Globus pallidus (tissue), 1 donor: ENCODE measurements at places on chromosomes 3 and 15.
A peak's percentile ranks its signal among the peaks of the same experiment; 100 is the strongest.

GRCh38 chr15:93185796-93186195 lies 96.8 kb upstream of the RGMA start:
- no peak for DNase-seq

GRCh38 chr3:115853104-115853503 lies 229.8 kb downstream of the GAP43 start:
- DNase-seq: no peak

- DNase-seq: no peak
Observed at GRCh38 chr15:77413699-77414349, 6.1 kb downstream of the PEAK1 start.

GRCh38 chr3:108295421-108296175 lies 750 bp upstream of the HHLA2 start:
- no peak for DNase-seq

DNA sequence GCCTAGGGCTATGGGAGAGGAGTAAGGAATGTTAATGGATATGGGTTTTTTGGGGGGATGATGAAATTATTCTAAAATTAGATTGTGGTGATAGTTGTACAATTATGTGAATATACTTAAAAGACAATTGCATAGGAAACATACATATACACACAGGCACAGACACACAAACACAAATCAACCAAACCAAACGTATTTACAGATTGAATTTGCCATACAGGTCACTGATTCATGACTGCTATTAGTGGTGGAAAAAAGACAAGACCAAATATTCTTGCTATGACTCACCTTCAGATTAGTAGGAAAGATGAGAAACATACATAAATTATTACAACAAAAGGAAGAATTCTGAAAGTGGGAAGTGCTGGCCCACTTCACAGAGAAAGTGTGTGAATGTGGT lies 85.3 kb downstream of the C3orf38 start:
- DNase-seq: no peak

GRCh38 chr3:39107388-39108199 lies at the start of the genes GORASP1 and TTC21A:
TSS of gene GORASP1 (minus strand) at chr3:39107627. CDS start at chr3:39107541, 86 bp downstream.
TSS of gene TTC21A (plus strand) at chr3:39107680. CDS start at chr3:39107838, 158 bp downstream.
- peak; percentile 93 for DNase-seq

GRCh38 chr15:58163985-58164384 lies 25.8 kb downstream of the AQP9 start:
- DNase-seq: no peak

DNA sequence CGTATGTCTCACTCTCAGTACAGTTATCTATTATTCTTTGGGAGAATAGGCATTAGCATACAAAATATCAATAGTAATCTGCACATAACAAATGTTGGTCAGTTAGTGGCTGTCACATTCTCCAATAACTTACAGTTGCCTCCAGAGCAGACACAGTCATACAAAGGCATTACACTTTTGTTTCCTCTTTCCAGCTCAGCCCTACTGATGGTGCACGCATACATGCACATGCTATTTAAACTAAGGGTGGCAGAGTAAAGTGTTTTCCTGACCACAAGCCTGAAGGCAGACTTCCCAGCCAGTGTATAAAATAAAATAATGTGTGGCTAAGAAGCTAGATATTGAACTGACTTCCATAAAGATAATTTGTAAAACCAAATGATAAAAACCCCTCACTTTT lies 47.6 kb downstream of the PHLDB2 start:
- DNase-seq: no peak

DNA sequence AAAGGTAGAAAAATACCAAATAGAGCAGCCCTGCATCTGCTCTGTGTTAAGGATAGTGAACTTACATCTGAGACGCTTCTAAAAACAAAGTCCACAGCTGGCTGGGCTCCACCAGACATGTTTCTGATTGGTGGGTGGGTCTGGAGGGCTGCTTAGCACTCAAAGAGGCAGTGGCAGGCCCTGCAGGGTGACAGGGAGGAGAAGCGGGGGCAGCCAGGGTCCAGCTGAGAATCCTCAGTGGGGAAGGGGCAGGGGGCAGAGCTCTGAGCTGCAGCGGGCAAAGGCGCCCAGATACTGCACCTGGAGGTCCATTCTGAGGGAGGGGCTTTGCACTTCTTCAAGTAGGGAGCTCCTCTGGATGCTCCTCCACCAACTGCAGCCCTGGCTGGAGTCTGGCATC lies 28.1 kb downstream of the PRR23E start:
- no peak for DNase-seq

- DNase-seq: no peak
Observed at GRCh38 chr15:57562196-57562769, 29.4 kb upstream of the MYZAP start.

- peak; percentile 40 for DNase-seq
Observed at GRCh38 chr3:177361081-177361938, 164.0 kb upstream of the TBL1XR1 start.

- DNase-seq: peak; percentile 77
Observed at GRCh38 chr3:159763602-159764489, 224.8 kb upstream of the IL12A start.

DNA sequence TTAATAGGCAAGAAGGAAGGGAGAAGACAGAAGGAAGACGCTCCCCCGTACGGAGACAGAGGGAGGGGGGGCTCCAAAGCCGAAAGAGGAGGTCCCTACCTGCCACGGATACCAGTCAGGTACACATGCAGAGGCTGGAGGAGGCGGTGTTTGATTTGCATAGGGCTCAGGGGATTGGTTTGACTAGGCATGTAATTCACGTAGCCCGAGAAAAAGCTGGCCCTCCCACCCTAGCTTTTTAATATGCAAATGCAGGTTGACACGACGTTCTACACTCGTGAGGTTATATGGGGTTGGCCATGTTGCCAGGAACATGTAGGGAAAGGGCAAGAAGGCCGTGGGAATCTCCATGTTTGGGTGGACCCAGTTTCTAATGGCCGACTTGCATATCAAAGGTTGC lies 29.8 kb downstream of the ZNF592 start:
- no peak for DNase-seq

DNA sequence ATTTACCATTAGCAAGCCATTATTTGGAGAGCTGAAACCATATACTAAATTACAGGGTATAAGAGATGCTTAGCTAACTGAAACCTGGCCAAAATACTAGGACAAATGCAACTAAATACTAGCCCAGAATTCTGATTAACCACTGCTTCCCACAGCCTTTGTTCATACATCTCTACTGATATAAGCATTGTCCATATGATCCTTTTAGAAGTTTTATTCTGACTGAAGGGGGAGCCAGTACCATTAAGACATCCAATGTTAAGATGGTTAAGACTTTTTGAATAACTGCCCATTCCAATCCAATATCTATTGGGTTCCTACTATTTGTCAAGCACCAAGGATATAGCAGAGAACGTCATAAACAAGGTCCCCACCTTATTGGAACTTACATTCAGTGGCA lies 421.3 kb downstream of the FOXP1 start:
- no peak for DNase-seq

GRCh38 chr3:185361920-185362319 lies 1.0 kb upstream of the MAP3K13 start:
- DNase-seq: no peak

DNA sequence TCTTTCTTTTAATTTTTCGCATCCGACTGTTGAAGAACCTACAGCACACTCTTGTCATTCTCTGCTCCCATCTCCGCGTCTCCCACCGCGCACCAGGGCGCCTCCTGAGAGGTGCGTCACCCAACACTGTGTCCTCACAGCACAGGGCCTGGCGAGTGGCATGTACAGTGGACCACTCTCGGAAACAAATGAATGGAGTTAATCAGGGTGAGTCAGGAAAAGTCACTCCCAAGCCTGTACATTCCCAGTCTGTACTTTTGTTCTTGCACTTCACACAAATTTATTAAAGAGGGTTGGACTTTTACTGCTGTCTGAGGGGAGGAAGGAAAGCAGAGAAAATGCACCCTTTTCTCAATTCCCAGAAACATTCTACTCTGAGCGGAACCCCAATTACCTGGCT lies 625 bp downstream of the COL6A6 start:
- DNase-seq: no peak
